ENCODE measurements at places on chromosomes 2 and 18. TPM values are rescaled to one million over a fixed set of nuclear protein-coding genes. Genes with fewer than 3 reads are reported as not detected.

Gene IL36G
- total RNA-seq, result not detected

GRCh38 chr2:72794572-72794971 is 31.3 kb downstream of the EXOC6B start:
- no peak for DNase-seq

Gene CHRND
- not detected for total RNA-seq

DNA sequence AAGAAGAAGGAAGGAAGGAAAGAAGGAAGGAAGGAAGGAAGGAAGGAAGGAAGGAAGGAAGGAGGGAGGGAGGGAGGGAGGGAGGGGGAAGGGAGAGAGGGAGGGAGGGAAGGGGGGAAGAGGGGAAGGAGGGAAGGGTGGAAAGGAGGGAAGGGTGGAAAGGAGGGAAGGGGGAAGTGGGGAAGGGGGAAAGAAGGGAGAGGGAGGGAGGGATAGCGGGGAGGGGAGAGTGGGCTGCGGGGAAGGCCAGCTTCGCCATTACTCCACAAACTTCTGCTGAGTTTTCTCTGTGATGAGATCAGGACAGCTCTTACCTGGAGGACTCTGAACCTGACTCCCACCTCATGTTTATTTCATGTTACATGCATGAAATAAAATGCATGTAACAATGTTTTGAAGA is 601.5 kb upstream of the FSHR start:
- DNase-seq, result no peak

DNA sequence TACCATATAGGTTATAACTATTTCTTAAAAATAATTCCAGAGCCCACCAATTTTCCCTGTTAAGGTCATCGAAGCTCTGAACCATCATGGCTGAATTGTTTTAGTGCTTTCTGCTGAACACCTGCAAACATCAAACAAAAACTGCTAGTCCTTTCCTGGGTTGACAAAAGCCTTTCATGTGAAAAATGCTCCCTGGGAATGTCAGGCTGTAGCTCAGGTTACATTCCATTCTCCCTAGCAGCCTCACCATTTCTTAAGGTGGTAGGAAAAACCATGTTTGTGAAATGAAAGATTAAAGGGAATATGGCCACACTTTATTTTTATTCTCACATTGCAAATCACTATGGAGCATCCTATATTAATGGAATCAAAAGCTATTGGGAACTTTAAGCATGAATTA is 5.7 kb downstream of the TCF4 start:
- DNase-seq, result no peak

Gene TRPM8
- total RNA-seq, result 0.12 TPM

Gene TNFAIP6
- total RNA-seq, result 1.4 TPM

Gene TEKT4
- total RNA-seq, result 0.14 TPM

- no peak for DNase-seq
Observed at GRCh38 chr18:58438161-58438957, 190.5 kb downstream of the ALPK2 start.

Gene MPV17
- total RNA-seq, result 62.6 TPM

DNA sequence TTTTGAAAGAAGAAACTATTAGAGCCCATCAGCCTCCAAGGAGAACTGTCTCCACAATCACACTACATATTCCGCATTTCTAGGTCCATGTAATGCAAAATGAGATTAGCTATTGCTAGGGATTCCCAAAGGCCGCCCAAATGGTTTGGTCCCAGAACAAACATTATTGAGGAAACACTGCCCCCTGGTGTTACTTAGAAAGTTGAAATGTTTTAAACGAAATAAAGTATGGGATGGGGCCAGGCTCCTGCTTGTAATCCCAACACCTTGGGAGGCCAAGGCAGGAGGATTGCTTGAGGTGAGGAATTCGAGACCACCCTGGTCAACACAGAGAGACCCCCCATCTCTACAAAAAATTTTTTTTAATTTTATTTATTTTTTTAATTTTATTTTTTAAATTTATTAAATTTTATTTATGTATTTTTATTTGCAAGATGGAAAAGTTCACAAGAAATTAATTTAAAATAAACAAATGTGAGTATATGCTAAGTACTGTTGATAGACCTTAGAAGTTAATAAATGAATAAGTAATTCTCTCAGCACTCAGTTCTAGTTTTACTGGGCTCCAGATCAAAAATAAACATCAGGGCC is 5.5 kb downstream of the NHEJ1 start:
- peak; percentile 46 for DNase-seq

- no peak for DNase-seq
Observed at GRCh38 chr2:142849820-142850219, 27.6 kb upstream of the KYNU start.

- no peak for DNase-seq
Observed at GRCh38 chr2:210046851-210047500, 44.5 kb downstream of the RPE start.

Gene DNAH7
- total RNA-seq, result 5.0 TPM

DNA sequence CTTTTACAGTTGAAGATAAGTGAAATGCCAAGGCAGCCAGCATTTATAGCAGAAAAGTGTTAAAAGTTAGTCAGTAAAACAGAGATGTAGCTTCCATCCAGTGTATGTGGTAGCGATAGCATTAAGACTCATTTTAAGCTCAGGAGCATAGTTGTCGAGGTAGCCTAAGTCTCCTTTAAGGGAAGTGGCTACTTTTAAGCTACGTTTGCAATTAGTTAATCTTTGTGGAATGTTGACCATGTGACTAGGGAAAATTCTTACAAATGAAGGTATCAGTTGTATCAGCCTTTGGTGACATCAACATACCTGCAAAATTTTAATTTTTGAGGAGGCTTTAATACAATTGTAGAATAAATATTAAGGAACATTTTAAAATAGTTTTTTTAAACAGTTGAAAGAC is 61.9 kb downstream of the LHCGR start:
- no peak for DNase-seq

GRCh38 chr2:198356157-198356556 is 551.8 kb downstream of the PLCL1 start:
- no peak for DNase-seq

DNA sequence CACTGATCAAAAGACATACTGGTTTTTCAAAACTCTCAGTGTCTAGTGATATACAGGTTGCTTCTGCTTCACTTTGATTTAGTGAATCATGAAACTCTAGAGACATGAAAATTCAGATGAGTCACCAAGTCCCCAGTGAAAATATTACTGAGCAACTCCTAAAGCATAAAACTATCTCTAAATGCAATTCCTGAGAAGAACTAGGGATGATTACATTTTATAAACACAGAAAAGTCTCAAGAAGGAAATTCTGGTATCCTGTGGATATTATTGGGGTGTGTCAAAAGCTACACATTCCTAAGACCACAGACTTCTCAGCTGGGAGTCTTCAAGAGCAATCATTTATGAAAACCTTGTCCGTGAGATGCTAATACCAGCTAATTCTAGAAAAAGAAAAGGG is 9.7 kb downstream of the LRRTM4 start:
- DNase-seq, result no peak

GRCh38 chr2:71804281-71804751 is 343.3 kb downstream of the CYP26B1 start:
- no peak for DNase-seq

GRCh38 chr18:9804517-9805104 is 81.2 kb upstream of the TXNDC2 start:
- DNase-seq, result no peak

DNA sequence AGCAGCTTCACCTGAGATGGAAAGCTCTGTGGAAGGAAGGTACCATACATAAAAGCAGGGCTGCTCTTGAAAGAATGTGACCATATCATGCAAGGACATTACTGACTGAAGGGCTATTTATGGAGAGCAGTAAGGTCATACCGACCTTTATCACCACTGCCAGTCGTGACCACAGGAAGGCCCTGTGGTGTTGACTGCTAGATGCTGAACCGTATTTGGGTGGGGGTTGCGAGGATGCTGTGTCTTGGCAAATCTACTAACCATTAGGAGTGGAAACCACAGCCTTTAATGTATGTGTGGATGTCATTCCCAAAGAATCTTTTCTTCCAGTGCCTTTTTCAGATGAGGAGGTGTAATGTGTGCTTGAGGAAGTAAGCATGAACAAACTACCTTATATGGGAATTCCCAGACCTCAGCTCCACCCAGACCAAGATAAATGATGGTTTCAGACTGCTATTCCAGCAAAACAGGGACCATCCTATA is 60.8 kb downstream of the LIMS1 start:
- DNase-seq, result no peak

Gene BMP10
- not detected for total RNA-seq

Gene IMPACT
- total RNA-seq, result 25.9 TPM

- no peak for DNase-seq
Observed at GRCh38 chr2:201559067-201559710, 84.1 kb downstream of the TMEM237 start.

DNA sequence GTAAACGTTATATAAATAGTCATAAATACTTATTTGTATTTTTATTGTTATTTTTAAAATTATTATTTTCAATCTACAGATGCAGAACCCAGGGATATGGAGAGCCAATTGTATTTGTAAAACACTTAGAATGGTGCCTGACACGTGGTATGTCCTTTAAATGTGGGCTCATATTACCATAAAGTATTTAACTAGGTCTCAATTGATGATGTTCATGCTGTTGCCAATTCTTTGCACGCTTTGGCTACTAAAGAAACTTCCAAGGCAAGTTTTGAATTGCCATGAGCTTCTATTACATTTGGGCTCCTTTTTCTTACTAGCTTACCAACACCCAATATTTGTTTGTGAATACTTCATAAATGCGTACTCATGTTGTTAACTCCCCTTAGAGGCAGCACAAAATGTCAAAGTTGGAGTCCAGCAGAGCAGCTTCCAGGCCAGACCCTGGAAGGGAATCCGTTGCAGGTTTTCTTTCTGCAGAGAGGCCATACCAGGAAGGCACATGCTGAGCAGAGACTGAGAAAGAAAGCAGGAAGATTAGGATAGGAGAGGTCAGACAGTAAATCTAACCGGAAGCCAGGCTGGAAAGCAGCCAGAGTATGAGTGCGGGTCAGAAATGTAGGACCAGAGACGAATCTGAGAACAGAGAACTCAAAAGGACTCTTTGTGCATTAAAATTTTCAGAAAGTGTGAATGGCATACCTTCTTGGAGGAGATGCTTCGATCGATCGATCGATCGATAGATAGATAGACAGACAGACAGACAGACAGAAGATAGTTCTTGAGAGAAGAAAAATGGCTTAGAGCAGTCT is 4.2 kb upstream of the NOSTRIN start:
- no peak for DNase-seq

GRCh38 chr2:128780434-128781080 is 461.9 kb upstream of the HS6ST1 start:
- no peak for DNase-seq

GRCh38 chr18:49904871-49905555 is 91.7 kb upstream of the ACAA2 start:
- DNase-seq, result no peak

DNA sequence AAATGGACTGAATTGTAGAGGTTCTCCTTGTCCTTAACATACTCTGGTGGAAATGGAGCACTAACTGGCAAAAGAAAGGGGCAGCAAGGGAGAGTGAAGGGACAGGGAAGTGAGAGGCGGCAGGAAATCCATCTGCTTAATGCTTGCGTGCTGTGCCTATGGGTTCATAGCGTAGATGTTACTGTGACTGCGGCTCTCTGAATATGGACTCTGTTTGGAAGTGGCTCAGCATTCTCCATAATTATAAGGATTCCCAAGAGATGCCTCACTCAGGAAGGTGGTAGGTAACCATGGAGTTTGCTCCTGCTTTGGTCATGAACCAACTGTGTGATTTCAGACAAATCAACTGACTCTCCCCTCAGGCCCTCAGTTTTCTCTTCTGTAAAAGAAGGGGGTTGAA is 50.0 kb downstream of the MYO3B start:
- DNase-seq, result no peak

Gene PFN4
- 0.35 TPM for total RNA-seq

GRCh38 chr2:36805635-36806224 is 109.2 kb downstream of the VIT start:
- no peak for DNase-seq

- DNase-seq, result no peak
Observed at GRCh38 chr2:16104949-16105668, 164.8 kb downstream of the MYCN start.

- DNase-seq, result no peak
Observed at GRCh38 chr2:55003706-55004639, 46.3 kb downstream of the RTN4 start.

Gene RPRM
- not detected for total RNA-seq

DNA sequence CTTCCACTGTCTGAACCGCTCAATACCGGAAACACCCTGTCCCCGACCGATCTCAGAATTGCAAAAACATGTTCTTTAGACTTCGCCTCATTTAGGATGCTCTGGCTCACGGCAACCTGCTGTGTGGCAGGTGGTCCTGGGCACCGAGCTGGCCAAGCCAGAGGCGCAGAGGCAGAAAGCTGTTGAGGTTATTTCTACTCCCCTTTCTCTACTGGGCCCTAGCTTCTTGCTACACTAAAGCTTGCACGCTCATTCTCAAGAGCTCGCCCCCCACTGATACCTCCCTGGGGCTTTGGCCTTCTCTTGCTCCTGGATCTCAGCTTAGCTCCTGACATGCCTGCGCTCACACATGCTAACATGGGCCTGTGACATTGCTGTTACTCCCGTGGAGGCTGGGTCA is 417.4 kb downstream of the LPIN1 start:
- DNase-seq, result no peak

Gene SPEG
- 80.5 TPM for total RNA-seq

DNA sequence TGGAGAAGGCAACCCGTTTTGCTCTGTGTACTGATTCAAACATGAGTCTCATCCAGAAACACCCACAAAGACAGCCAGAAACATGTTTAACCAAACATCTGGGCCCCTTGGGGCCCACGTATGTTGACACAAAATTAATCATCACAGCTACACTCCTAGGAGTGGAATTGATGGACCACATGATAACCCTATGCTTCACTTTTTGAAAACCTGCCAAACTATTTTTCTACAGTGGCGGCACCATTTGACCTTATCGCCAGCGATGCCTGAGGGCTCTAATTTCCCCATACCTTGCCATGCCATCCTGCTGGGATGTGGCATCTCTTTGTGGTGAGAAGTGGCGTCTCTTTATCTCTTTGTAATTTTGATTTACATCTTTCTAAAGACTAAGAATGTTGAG is 38.5 kb downstream of the PSMG2 start:
- DNase-seq, result no peak

- no peak for DNase-seq
Observed at GRCh38 chr2:207123776-207124391, 41.9 kb downstream of the KLF7 start.

GRCh38 chr2:109523536-109524361 is 90.0 kb downstream of the SEPTIN10 start:
- no peak for DNase-seq

GRCh38 chr18:79936641-79937040 is 14.8 kb downstream of the SLC66A2 start:
- DNase-seq, result no peak

DNA sequence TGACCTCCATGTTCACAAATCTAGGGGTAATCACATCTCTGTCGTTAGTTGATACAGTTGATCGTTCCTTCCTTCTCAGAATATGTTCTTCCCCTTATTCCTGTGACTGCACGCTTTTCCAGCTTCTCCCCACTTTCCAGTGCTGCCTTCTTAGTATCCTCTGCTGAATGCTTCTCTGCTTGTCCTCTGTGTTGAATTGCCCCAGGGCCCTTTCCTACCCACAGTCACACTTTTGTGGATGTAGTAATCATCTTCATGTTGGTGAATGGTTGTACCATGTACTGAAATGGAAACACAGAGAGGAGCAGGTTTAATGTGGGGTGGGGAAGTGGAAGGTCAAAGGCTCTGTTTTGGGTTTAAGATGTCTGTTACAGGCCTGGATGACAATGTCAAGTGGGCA is 47.2 kb downstream of the EML6 start:
- DNase-seq, result no peak
